ENCODE measurements at places on chromosomes 5 and 9.

- peak; percentile 82 for DNase-seq
Observed at GRCh38 chr9:136858844-136859757, 7.0 kb downstream of the MAMDC4 start.

DNA sequence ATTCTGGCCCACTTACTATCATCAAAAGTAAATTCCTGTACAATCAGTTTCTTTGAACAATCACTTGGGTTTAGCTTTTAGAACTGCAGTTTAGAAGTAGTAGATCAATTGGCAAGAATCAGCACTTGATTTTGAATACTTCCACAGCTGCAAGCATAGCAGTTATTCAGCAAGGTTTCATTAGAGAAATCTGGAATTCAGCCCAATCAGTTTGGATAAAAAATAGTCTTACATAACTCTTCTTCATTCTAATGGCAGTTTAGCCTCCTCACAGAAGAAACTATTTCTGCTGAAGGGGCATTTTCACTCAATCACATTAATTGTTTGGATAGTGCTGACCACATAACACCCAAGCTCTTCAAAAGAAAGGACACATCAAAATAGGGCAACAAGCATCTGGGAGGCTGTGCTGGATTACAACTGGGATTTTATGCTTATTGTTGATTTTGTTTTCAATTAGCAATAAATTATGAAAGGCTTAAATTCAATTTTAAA is 336.2 kb upstream of the PDE4D start:
- DNase-seq: no peak

- DNase-seq: peak; percentile 79
Observed at GRCh38 chr5:110757118-110757729, 18.4 kb downstream of the SLC25A46 start.

DNA sequence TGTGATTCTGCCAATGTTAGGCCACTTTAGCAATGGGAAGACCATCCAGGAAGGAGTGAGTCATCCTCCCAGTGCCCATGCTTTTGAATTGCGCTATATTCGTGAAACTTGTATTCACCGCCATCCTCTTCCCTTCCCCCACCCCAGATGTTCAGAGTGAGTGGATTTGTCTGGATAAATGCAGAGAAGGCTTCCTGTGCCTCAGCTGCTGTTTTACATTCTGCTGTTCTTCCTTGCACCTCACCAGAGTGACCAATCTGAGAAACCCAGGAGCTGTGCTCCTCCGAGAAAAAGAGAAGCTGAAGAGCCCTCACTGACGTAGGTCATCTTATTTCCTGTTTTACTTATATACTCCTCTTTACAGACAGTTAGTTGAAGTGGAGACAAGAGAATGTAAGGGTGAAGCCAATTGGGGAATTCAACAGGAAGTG is 24.6 kb upstream of the SVEP1 start:
- no peak for DNase-seq

- no peak for DNase-seq
Observed at GRCh38 chr5:81147011-81147885, 85.9 kb upstream of the CKMT2 start.

- DNase-seq: no peak
Observed at GRCh38 chr5:149041242-149041641, 21.6 kb downstream of the SH3TC2 start.

- DNase-seq: peak; percentile 78
Observed at GRCh38 chr9:121322037-121322736, 47.9 kb downstream of the STOM start.

- DNase-seq: no peak
Observed at GRCh38 chr5:155485386-155485785, 471.8 kb downstream of the KIF4B start.

DNA sequence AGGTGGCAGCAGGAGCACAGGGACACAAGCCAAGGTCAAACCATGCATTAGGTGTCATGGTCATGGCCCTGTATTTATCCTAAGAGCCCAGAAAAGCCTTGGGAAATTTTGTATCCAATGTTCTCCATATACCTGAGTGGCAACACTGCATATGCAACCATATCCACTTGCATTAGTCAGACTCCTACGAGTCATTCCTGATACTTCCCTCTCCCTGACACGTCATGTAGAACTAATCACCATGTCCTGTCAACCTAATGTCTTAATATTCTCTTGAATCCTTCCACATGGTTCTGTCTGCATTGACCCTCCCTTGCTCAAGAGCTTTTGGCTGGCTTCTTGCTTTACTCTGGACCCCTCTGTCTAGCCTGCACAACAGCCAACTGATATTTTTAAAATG is 9.4 kb downstream of the SCGB3A2 start:
- no peak for DNase-seq

DNA sequence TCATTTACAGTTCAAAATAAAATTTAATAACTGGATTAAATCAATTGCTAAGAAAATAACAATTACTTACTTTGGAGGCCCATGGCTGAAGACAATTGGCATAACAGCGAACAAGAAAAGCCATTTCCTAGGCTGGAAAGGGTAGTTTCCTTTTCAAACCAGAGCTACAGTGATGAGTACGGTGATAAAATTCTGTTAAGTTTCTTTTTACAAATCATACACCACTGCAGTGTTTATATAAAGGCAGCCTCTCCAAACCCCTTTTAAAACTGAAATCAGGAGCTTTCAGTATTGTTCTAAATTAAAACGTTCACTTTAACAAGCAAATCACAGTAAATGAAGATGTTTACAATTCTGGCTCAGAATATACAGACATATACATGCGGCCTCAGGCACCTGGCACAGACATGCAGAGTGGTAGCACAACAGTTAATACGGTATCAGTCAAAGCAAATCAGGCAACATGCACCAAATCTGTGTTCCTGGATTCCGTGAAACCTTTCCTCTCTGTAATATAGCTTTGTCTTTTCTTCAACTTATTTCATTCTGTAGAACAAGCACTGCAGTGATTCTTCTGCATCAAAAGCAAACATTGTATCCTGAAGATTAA is 102.9 kb downstream of the RAPGEF6 start:
- no peak for DNase-seq

DNA sequence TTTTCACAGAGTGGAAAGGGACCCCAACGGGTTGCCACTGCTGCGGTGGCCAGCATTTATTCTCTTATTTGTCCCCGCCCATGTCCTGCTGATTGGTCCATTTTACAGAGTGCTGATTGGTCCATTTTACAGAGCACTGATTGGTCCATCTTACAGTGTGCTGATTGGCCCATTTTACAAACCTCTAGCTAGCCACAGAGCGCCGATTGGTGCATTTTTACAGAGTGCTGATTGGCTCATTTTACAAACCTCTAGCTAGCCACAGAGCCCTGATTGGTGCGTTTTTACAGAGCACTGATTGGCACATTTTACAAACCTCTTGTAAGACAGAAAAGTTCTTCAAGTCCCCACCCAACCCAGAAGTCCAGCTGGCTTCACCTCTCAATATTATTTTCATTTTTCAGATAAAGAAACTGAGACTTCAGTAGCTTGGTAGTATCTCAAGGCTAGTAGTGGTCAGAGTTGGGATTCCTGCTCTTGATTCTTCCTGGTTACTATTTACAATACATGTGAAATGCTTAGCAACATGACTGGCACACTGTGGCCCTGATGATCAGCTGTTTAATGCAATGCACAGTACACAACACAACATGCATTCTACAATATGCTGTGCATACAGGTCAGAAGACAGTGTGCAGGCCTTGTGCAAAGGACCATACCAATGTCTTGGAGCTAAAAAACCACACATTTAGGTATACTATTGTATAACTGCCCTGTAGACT is 63.6 kb upstream of the BOD1 start:
- no peak for DNase-seq

All from HT-29 (cell line).